ENCODE measurements at places on chromosomes 12 and 14.

- no peak for DNase-seq
Measured at GRCh38 chr14:73252491-73253322, 15.4 kb downstream of the PAPLN start.

DNA sequence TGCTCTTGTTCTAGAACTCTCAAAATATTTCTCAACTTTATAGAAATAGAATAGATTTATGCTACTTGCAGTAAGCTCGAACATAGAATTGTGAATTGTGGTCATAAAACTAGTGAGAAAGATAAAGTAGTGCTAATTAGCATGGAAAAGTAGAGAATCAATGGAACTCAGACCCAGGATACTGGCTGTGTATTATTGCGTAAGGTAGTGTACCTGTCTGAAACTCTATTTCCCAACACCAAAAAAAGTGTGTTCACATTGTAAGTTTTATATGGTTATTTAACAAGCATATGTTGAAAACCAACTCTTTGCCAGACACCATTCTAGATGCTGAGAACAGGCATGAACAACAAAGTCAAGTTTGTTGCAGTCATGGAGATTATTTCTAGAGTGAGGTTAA, 720.5 kb upstream of the ATXN7L3B start:
- no peak for DNase-seq

GRCh38 chr12:80912901-80913770, 24.6 kb downstream of the LIN7A start:
- no peak for DNase-seq

DNA sequence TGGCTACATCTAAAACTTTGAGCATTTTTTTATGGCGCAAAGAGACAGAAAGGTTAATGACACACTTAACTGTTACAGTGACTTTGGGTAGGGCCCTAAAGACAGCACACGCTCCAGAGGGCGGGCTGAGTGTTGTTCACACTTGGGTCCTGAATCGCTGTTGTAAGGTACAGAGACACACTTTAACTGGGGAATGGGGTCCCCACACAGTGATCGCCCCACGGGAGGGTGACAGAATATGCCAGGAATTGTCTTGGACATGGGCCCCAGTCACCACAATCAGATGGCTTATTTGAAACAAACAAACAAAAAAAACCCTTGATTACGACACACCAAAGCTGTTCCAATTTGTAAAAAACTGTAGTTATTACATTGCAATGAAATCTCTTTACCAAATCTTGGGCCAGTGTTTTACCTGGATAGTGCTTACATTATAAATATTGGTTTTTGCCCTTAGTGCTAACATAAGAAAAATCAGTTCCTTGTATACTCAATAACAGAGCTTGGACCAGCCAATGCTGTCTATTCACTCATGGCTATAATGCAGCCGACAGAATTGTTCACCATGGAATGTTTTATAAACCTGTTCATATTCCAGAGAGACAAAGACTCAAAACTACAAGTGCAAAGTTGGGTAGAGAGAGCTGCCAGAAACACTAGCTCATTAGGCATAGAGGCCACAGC, 28.3 kb downstream of the KCTD10 start:
- DNase-seq, result no peak

DNA sequence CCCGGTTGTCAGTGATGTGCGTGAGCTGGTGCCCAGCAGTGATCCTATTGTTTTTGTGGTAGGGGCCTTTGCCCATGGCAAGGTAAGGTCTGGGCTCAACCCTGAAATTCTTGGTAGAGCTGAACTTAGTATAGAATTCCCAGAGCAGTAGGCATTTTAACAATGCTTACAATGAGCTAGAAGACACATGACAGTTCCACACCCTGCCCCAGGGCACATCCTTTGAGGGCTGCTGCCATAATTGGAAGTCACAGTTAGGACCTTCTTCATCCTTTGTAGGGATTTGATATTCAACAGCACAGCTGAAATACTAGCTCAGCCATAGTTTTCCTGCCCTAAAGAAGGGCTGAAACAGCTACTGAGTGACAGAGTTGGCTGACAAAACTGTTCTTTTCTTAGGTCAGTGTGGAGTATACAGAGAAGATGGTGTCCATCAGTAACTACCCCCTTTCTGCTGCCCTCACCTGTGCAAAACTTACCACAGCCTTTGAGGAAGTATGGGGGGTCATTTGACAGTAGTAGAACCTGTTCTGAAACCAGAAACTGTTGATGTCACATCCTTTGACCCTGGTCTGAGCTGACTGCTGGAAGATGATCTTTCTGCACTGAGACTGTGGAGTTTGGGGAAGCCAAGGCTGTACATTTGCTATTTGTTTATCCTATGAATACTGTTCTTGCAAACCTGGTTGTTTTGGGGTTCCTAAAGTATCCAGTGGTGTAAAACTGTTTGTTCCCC, 4.8 kb downstream of the EMG1 start:
- DNase-seq, result no peak

Data from ELR (cell line).